ENCODE measurements at places on chromosomes 13 and 19. TPM values are rescaled to one million over a fixed set of nuclear protein-coding genes. Genes with fewer than 3 reads are reported as not detected.
A peak's percentile ranks its signal among the peaks of the same experiment; 100 is the strongest.

DNA sequence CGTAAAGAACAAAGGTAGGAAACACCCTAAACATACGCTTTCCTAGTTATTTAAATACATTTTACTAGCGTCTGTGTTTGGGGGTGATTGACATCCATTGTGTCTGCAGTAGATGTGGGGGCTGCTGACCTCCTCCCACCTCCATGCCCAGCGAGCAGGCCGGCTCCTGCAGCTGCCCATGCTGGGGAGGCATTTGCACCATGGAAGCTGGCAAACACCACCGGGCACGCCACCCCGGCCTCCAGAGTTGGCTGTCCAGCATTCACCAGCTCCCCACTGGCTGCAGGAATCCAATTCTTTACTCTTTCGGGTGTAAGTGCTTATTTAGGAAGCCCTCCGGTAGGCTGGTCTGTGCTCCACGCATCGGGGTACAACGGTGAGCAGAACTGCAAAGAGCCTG is 115.4 kb upstream of the USP29 start:
- DNase-seq: no peak

- peak; percentile 77 for DNase-seq
Observed at GRCh38 chr19:54114340-54115108, 933 bp downstream of the TFPT start.

DNA sequence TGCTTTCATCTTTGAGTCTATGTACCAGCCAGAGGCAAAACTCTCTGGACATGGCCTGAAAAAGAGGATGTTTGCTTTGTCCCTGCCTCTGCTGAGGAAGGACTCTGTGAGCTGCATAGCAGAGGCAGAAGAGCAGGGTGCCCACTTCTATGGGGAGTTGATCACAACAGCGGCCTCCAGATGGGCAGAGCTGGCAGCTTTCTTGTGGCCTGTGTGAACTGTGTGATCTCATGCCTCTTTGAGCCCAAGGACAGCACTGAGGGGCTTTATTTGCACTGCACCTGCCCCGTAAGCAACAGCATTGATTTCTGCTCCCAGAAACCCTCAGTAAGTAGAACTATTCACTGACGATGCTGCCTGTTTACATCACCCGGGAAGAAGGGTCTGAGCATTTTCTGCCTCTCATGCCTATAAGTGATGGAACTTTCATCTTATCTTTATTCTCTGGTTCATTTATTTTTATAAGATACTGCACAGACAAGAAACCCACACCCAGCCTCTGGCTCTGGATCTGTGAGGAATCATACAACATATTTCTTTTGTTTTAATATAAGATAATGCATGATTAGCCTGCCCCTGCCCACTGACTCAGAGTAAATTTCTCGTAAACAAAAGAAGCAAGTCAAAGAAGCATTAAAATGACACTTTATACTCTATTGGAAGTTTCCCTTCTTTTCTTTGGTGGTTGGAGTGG is 244.2 kb upstream of the SOX21 start:
- DNase-seq: no peak

Gene LRRC25
- not detected for total RNA-seq

- DNase-seq: peak; percentile 53
Observed at GRCh38 chr19:5694956-5695648, 5.0 kb downstream of the RPL36 start.

Gene TMEM150B
- 0.29 TPM for total RNA-seq

Gene ZNF83
- 59.0 TPM for total RNA-seq

- DNase-seq: no peak
Observed at GRCh38 chr19:33497131-33497777, 24.3 kb downstream of the PEPD start.

GRCh38 chr19:29806098-29806866 is 5.5 kb upstream of the CCNE1 start:
- peak; percentile 81 for DNase-seq

Gene IGFL3
- 2.1 TPM for total RNA-seq

DNA sequence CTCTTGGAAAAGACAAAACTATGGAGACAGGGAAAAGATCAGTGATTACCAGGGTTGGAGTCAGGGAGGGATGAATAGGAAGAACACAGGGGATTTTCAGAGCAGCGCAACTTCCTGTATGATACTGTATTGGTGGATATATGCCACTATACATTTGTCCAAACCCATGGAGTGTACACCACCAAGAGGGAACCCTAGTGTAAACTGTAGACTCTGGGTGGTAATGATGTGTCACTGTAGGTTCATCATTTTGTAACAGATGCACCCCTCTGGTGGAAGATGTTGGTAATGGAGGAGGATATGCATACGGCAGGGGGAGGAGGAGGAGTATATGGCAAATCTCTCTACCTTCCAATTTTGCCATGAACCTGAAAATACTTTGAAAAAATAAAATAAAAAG is 68.1 kb downstream of the UFM1 start:
- DNase-seq: peak; percentile 61

GRCh38 chr13:110380359-110381028 is 73.4 kb downstream of the COL4A2 start:
- DNase-seq: peak; percentile 61

- DNase-seq: peak; percentile 94
Observed at GRCh38 chr19:48490981-48491792, 20.4 kb downstream of the LMTK3 start.

DNA sequence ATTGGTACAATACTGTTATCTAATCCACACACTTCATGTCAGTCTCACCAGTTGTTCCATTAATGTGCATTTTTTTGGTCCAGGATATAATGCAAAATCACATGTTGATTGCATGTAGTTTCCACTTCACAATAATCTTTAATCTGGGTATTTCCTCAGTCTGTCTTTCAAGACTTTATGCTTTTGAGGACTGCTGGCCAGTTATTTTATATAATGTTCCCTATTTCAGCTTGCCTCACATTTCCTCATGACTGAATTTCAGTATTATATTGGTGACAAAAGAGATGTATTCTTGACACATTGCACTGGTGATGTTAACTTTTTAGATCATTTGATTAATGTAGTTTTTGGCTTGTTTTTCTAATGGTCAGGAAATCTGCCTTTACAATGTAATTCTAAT is 368.3 kb downstream of the IRS2 start:
- no peak for DNase-seq

GRCh38 chr19:18007917-18008673 is at the start of gene ARRDC2:
Gene ARRDC2 (plus strand): TSS chr19:18008170. CDS start chr19:18008311, 141 bp downstream.
- peak; percentile 96 for DNase-seq

DNA sequence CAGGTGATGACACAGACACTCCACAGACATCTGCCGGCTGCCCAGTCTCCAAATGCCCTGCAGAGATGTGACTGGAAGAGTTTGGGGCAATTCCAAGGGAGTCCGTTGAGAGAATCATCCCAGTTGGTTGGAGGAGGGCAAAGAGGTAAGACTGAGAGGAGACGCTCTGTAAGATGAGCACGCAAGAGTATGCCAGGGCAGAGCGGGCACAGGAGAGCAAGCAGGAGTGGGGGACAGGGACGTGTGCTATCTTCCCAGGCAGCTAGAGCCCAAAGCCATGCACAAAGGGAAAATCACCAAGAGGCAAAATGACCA is 156.3 kb upstream of the TSHZ3 start:
- DNase-seq: no peak

DNA sequence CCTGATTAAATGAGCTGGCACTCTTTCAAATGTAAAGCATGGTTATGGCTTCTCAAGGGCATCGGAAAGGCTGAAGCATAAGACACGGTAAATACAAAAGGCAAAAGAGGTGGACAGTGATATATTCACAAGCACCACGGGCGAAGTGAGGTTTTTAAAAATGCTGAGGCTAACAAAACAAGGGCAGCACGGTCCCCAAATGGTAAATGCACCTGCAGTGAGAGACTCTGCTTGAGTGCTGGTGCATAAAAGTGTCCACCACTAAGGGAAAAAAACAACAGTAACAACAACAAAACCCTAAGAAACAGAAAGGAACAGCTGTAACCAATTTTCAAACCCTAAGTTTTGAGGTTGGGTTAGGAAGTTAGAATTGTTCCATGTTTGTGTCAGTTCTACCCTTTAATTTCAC is 234.9 kb downstream of the PCDH9 start:
- no peak for DNase-seq

Gene PRRG2
- total RNA-seq: 4.8 TPM

Gene LGALS7
- 0.97 TPM for total RNA-seq

DNA sequence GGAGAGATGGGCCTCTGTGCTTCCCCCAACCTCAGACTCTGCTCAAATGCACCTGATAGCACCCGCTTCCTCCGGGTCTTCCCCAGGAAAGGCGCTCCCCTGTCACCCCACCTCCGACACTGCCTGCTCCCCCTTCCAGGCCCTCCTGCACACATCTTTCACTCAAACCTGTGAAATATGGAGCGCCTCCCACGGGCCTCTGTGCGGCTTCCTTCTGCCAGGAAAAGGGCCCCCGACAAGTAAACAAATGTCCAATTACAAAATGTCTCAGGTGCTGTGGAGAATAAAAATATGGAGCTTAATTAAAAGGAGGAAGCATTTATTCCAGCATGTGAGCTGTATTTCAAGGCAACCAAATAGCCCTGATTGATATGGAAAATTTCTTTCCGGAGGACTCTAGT is 15.6 kb upstream of the CCNE1 start:
- DNase-seq: peak; percentile 34

DNA sequence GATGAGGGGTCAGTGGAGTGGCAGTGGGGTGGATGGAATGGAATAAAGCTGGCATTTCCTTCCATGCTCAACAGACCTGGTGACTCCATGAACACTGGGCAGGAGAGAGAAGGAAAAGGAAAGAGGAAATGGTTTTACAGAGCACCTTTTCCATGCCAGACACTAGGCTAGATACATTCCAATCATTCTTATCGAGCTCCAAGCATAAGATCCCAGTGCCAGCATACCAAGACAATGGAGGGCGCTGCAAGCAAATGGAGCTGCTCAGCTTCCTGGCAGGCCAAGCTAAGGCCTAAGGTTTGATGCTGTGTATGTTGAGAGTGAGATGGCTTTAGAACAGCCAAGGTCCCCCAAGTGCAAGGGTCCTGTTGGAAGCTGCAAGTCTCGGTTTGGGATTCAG is 113.2 kb downstream of the HSPH1 start:
- peak; percentile 63 for DNase-seq

Gene CALR3
- 0.25 TPM for total RNA-seq

DNA sequence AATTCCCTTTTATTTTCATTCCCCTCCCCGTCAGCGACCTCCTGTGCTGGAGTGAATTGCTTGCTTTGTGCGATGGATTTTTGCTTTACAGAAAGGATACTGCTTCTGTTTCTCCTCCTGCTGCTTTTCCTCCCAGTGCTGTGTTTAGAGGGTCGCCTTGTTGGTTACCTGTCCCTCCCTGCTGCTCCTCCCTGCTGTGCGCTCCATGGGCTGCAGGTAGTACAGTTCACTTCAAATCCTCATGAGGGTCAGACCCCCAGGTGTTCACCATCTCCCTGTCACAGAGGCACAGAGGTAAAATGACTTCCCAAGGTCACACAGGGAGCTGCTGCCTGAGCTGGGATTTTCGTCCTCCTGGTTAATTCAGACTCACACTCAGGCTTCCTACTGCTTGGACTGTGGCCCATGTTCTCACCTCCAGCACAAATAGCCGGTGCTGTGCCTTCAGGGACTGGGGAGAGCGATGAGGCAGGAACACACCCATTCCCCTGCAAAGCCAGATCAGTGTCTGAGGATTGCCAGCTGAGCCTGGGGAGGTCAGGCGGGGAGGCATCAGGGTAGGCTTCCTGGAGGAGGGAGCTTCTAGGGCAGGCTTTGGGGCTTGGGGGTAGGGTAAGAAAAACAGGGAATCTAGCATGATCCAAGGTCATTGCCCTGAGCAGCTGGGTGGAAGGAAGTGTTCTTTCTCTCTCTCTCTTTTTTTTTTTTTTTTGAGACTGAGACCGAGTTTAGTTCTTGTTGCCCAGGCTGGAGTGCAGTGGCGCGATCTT is 14.4 kb downstream of the BICRA start:
- no peak for DNase-seq

GRCh38 chr19:3721131-3721886 is 13.1 kb downstream of the TJP3 start:
- peak; percentile 99 for DNase-seq

- peak; percentile 71 for DNase-seq
Observed at GRCh38 chr19:10871711-10872545, 575 bp downstream of the CARM1 start.

GRCh38 chr19:39927524-39928356 is 6.7 kb downstream of the FCGBP start:
- no peak for DNase-seq

- DNase-seq: peak; percentile 62
Observed at GRCh38 chr19:5358173-5358800, 17.7 kb upstream of the PTPRS start.

GRCh38 chr13:42066542-42066941 is 18.1 kb downstream of the DGKH start:
- no peak for DNase-seq

- DNase-seq: no peak
Observed at GRCh38 chr19:40035996-40036395, 20.0 kb downstream of the ZNF780B start.

DNA sequence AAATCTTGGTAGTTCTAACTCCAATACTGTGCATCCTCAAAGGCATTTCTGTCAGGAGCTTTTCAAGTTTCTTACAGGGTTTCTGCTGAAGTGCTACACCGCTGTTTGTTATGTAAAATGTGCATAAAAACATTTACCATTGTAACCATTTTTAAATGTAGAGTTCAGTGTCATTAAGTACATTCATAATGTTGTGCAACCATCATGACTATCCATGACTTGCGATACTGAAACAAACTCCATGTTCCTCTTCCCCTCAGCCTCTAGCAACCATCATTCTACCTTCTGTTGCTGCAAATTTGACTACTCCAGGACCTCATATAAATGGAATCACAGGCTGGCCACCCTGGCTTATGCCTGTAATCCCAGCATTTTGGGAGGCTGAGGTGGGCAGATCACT is 14.4 kb upstream of the SLC25A42 start:
- DNase-seq: no peak

- DNase-seq: peak; percentile 86
Observed at GRCh38 chr19:17949956-17950309, 17.0 kb upstream of the KCNN1 start.

DNA sequence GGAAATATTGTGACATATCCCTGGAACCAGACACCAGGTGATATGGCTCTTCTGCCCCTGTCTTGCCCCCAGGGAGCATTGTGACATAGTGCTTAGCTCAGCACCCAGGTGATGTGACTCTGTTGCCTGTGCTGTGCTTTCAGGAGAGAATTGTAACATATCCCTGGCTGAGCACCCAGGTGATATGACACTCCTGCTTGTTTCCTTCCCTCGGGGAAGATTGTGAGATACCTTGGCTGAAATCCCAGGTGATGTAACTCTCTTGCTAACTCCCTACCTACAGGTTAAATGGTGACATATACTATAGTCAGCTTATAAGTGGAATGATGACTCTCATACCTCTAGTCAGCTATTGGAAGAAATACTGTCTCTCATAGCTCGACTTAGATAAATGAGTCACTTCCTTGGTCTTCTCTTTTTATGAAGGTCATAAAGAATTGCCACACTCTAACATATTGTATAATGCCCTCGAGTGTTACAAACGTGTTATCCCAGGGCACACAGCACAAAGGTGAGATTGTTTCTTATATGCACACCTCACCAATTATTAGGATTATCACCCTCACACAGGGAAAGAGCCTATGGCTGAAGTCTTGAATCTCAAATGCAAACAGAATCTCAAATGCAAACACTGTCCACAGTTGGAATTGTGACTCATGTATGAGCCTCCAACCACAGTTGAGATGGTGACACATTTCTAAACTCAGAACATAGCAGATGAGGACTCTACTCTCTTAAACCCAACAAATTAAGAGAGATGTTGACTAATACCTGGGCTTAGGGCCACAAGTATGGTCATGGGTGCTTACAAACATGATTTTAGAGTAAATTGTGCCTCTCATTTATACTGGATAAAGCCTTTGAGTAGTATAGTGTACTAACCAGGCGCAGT is 32.7 kb upstream of the ZNF254 start:
- DNase-seq: no peak

- no peak for DNase-seq
Observed at GRCh38 chr13:29771247-29771646, 79.2 kb downstream of the UBL3 start.

- DNase-seq: no peak
Observed at GRCh38 chr13:28425793-28426192, 69.1 kb downstream of the FLT1 start.

Measured in endodermal cell (in vitro differentiated cells).